Keratinocyte (primary cell): ENCODE measurements at places on chromosomes 5 and 9. TPM values are rescaled to one million over a fixed set of nuclear protein-coding genes. Genes with fewer than 3 reads are reported as not detected.

PLCXD3 gene
- polyA plus RNA-seq, result not detected in 3 replicates

DNA sequence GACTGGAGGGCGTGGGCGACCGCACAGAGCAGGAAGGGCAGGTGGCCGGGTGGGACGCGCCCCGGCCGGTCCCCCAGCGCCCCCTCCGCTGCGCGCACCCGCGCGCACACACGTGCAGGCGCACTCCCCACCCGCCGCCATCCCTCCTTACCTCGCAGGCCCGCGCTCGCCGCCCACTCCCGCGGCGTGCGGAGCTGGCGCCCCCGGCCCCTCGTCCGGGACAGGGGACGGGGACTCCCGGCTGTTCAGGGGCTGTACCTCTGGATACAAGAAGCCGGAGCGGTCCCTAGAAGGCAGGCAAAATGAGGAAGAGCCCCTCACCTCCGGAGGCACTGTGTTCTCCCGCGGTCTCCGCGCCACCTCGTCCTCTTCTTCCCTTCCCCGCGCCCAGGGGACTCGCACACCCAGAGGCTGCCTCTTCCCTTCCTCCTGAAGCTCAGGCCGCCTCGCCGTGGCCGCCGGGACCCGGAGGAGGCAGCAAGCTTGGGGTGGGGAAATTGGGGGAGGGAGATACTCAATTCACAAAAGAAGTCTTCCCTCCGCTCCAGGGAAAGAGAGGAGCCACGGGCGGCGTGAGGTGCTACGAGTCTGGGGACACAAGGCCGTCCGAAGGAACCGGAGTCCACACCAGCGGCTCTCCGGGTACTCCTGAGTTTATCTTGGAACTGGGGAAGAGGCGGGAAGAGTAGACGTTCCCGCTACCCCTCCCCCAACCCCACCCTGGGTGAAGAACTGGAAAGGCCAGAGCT, 1.4 kb upstream of the GABRB2 start:
- no peak for DNase-seq
- H3K27me3 ChIP-seq, result peaks cover 43% of the 10 kb centered on the region
- H3K4me1 ChIP-seq, result no peaks in the 10 kb centered on the region
- no peak overlapping the region for H3K4me3 ChIP-seq

GRCh38 chr5:8050616-8051175, 181.7 kb downstream of the MTRR start:
- H3K36me3 ChIP-seq, result no peaks in the 10 kb centered on the region
- no peaks in the 10 kb centered on the region for H3K27me3 ChIP-seq

DNA sequence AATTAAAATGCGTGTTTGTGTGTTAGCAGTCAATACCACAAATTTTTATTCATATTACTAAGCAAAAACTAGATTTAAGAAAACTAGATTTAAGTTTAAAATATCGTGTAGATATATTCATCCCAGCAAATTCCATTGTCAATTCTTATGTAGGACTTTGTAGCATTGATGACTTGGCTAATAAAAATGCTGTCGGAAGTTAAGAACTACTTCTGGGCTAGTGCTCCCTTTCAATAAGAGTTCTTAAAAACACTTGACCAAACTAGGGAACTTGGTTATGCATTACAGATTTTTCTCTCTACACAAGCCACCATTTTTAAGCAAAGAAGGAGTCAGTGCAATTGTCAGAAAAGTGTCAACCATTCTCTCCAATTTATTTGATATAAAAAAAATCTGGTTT, 68.7 kb upstream of the RAD23B start:
- no peak overlapping the region for H3K4me3 ChIP-seq
- DNase-seq, result no peak
- no peaks in the 10 kb centered on the region for H3K27me3 ChIP-seq
- H3K27ac ChIP-seq, result no peak overlapping the region

DNA sequence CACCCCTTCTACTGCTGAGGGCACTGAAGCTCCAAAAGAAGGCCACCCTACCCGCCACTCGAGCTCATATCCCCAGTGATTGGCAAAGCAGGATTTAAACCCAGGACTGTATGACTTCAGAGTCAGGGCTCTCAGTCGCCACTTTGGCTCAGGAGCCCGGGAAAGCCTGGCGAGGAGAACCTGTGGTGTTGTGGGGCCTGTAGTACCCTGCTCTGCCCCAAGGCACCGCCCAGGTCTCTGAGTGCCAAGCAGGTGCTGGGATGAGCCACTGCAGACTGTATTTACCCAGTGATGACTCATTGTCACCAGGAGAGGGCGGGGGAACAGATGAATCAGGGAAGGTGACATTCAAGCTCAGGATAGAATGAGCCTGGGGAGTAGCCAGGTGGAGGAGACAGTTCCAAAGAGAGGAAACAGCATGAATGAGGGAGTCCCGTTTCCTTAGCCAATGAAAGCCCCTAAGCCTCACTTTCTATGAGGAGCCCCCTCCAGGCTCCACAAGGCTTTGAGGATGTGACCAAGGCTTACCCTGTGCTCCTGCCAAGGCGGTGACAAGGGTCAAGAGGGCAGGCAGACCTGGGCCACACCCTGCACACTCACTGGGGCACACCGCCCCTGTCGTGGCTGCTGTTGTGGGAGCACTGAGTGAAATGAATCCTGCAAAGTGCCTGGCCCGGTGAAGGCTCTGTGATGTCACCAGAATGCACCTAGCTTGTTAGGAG, 17.8 kb upstream of the DPM2 start:
- peaks cover 21% of the 10 kb centered on the region for H3K4me1 ChIP-seq
- H3K27ac ChIP-seq, result no peak overlapping the region
- peak; percentile 72 for DNase-seq
- H3K4me3 ChIP-seq, result no peak overlapping the region
- no peaks in the 10 kb centered on the region for H3K36me3 ChIP-seq

DNA sequence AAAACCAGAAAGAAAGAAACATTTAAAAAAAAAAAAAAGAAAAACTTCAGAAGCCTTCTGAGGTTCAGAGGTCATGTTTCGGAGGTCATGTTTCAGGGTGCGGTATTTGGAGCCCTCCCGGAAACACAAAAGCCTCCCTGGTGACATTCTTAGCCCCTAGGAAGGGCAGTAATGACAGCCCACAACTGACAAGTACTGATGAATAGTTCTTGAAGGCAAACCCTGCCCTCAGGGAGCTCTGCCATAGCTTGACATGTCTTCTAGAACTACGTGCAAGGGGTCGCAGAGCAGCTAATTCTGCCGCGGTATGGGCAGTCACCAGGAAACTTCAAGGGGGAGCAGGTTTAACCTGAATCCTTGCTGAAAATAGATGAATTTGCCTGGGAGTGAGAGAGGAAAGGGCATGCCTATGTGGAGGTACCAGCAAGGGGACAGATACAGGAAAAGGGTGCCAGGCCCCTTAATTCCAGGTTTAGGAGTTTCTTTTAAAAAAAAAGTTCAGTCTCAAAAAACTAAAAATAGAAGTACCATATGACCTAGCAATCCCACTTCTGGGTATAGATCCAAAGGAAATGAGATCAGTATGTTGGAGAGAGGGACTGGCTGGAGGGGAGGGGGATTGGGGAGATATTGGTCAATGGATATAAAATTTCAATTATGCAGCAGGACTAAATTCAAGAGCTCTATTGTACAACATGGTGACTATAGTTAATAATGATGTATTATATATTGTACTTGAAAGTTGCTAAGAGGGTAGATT, 98.4 kb downstream of the C9orf152 start:
- no peak for DNase-seq
- no peaks in the 10 kb centered on the region for H3K27me3 ChIP-seq
- H3K27ac ChIP-seq, result no peak overlapping the region
- peaks cover 8% of the 10 kb centered on the region for H3K4me1 ChIP-seq
- H3K4me3 ChIP-seq, result no peak overlapping the region

ANKRD18A gene
- 1.7 to 4.5 TPM (median 4.0 TPM) in 3 replicates for polyA plus RNA-seq

DNA sequence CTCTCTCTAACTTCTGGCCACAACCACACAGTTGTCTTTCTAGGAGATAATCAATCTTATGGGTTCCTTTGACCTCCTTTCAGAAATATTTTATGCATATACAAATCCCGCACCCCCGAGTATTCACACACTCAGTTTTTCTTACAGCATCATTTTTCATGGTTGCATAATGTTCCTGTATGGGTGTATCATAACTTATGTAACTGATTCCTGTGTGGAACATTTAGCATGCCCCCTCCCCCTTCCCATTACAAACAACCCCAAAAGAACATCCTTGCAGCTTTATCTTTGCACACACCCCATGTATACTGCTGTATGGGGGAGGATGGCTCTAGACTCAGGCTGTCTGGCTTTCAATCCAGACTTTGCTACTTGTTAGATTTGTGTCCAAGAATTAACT, 93.8 kb downstream of the PSD2 start:
- H3K27me3 ChIP-seq, result peaks cover 5% of the 10 kb centered on the region
- no peaks in the 10 kb centered on the region for H3K36me3 ChIP-seq
- no peaks in the 10 kb centered on the region for H3K4me1 ChIP-seq
- H3K4me3 ChIP-seq, result no peak overlapping the region
- no peak for DNase-seq

SLC36A3 gene
- polyA plus RNA-seq, result not detected in 3 replicates

DNA sequence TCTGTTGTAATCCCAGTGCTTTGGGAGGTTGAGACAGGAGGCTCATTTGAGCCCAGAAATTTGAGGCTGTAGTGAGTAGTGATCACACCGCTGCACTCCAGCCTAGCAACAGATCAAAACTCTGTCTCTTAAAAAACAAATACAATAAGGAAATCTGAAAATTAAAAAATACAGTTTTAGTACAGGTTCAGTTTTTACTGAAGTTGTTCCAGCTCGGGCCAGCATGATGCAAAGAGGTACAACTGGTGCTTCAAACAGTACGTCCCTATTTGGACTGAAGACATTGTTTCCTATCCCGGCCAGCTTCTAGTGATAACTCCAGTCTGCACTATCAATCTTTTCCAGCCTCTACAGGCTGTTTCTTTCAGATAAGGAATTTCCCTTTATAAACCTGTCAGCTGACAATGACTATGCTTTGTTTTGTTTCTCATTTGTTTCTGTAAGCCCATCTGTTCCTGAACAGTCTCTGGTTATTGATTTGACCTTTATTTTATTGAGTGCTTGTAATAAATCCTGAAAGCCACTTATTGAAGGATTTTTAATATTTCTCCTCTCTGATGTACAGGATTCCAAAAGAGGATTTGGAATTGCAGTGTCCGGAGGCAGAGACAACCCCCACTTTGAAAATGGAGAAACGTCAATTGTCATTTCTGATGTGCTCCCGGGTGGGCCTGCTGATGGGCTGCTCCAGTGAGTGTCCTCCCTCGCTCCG, 41.9 kb downstream of the TJP2 start:
- no peak for DNase-seq
- H3K4me1 ChIP-seq, result no peaks in the 10 kb centered on the region
- H3K27me3 ChIP-seq, result no peaks in the 10 kb centered on the region

GRCh38 chr9:136430588-136431234, 8.9 kb downstream of the INPP5E start:
- H3K27ac ChIP-seq, result no peak overlapping the region
- peaks cover 23% of the 10 kb centered on the region for H3K36me3 ChIP-seq
- H3K27me3 ChIP-seq, result no peaks in the 10 kb centered on the region
- H3K4me1 ChIP-seq, result no peaks in the 10 kb centered on the region

DNA sequence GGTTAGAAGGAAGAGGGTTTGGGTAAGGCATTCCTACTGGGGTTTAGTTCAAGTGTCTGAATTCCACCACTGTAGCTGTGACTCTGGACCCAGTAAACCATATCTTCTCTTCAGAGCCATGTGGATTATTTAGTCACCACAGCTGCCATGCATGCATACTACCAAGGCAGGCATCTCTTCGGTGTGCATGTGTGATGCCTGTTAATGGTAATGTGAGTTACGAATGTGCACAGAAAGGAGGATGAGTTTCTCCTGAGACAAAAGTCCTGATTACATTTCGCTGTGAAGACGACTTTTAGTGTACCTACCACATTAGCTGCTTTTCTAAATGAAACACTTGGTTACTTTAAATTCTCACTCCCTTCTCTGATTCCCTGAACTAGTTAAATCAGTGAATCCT, 9.3 kb downstream of the PBX3 start:
- H3K4me3 ChIP-seq, result no peak overlapping the region
- DNase-seq, result no peak
- no peaks in the 10 kb centered on the region for H3K36me3 ChIP-seq
- H3K27ac ChIP-seq, result no peak overlapping the region
- peaks cover 15% of the 10 kb centered on the region for H3K4me1 ChIP-seq

DNA sequence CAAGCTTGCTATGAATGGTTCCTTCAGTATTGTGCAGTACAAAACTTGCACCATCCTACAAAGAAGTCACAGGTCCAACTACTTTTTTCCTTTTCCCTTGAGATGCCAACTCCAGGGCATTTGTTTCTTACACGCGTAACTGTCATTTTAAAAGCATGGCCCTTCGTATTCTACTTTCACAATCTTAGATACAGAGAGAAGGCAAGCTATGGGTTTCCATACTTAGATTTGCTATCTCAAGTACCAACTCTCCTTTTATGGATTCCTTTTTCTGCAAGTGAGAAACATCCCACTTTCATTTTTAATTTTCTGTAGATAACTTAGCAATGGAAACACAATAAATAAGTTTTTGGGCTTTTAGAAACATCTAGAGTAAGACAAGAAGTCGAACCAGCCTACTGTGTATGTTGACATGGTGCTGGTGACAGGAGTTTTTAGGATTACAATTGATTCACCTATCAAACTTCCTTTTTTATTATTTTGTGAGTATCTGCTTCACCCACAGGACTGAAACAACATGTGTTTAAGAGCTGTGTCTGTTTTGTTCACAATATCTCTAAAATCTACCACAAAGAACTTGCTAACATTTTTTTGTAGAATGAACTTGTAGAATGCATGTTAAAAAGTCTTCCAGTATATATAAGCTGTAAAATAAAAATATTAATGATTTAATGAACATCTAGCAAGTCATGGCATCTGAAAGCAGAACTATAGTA, 124.1 kb downstream of the FAM174A start:
- H3K36me3 ChIP-seq, result no peaks in the 10 kb centered on the region
- DNase-seq, result no peak
- H3K27me3 ChIP-seq, result no peaks in the 10 kb centered on the region
- no peak overlapping the region for H3K27ac ChIP-seq
- no peak overlapping the region for H3K4me3 ChIP-seq
- H3K4me1 ChIP-seq, result no peaks in the 10 kb centered on the region

OLFML2A gene
- polyA plus RNA-seq, result 0.59 to 3.1 TPM (median 1.1 TPM) in 3 replicates

DNA sequence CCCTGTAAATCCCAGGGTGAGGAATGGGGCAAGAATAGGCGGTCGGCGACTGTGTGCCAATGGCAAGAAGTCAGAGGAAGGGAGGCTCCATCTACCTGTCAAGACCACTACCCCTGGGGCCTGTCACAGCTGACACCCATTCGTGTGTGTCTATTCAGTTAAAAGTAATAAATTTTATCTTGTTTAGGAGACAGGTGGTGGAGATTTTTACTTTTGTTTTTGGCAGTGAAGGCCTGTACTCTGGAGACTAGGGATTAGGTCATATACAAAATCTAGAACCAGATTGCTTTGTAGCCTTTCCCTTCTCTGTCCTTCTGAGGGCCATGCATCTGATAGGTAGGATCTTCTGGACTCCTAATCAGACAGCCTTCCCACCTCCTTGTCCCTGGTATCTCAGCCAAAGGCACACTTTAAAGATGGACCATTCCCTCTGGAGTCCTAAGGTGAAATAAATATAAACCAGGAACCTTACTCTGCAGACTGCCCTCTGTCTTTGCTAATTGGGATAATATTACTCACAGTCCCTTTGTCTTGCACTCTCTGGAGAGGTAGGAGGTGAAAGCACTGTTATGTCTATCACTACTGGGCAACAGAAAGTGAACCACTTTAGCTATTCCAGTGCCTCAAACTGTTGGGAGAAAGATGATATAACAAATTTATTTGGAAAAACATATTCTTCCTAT, 213.2 kb upstream of the ACTBL2 start:
- DNase-seq, result no peak
- H3K4me3 ChIP-seq, result no peak overlapping the region
- peaks cover 54% of the 10 kb centered on the region for H3K4me1 ChIP-seq
- H3K27me3 ChIP-seq, result no peaks in the 10 kb centered on the region
- H3K36me3 ChIP-seq, result no peaks in the 10 kb centered on the region
